ENCODE measurements at places on chromosomes 6 and 20. TPM values are rescaled to one million over a fixed set of nuclear protein-coding genes. Genes with fewer than 3 reads are reported as not detected.

CTAGE9 gene
- polyA plus RNA-seq = not detected

ZNF334 gene
- not detected for polyA plus RNA-seq

FGD2 gene
- 0.25 TPM for polyA plus RNA-seq

HEY2 gene
- polyA plus RNA-seq = 0.27 TPM
